AG09309 (cell line): ENCODE measurements at places on chromosomes 2 and 18.
A peak's percentile ranks its signal among the peaks of the same experiment; 100 is the strongest.

GRCh38 chr2:200484934-200485333 is 24.9 kb downstream of the KCTD18 start:
- DNase-seq: no peak

- no peak for DNase-seq
These were observed 425.4 kb upstream of the CHAC2 start for GRCh38 chr2:53342248-53342647.

DNA sequence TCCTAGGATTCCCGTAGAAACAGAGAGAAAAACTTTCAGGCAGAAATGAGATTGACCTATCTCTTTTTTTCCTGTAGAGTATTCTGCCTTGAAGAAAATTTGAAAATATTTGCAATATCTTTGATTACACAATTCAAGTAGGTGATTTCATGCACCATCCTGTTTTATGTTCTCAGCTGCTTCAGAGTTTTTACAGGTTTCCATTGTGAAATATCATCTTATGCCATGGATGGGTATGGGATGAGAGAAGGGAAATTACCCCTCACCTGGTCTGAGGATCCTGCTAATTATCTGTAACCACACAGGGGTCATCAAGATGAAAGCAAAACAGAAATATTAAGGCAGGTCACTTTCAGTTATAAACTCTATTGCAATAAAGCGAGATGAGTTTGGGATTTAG is 264.8 kb downstream of the TXNL1 start:
- DNase-seq: no peak

DNA sequence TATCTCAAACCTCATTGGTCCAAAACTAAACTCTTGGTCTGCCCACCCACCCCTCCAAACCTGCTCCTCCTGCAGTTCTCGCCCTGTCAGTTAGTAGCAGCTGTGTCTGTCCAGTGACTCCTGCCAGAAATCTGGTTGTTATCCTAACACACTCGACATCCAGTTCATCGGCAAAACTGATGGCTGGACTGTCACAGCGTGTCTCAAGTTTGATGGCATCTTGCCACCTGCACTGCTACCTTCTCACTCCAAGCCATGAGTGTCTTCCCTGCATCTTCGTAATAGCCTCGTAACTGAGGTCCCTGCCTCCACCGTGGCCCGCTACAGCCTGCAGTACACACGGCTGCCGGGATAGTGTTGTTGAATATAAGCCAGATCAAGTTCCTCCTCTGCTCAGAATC is 470.1 kb upstream of the RAB12 start:
- DNase-seq: no peak

DNA sequence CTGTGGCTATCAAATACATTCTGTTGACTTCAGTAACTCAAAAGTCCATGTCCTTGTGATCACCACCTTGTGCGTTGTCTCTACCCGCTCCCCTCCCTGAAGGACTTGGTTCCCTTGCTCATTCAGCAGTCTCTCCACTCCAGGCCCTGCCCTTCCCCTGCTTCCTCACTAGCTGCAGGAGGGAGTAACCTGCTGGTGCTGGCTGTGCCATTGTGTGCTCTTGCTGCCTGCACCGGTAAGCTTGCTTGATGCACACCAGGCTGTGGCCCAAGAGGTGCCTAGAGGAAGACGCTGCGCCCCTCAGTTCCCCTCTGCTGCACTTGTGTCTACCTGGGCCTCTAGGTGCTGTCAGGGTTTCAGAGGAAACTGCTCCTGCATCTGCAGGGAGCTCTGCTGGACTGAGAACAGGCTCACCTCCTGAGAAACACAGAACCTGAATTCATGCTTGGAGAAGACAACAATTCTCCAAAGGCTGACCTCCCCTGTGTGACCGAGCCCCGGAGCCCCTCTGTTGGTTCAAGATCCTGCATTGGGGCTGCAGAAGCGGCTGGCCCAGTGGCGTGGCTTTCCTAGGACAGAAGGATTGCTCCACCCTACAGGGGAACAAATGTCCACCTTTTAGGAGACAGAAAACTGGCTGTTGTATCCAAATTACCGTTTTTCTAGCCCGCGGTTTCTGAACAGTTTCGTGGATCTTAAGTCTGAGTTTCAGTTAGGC is 33.6 kb downstream of the PTPRM start:
- no peak for DNase-seq

- DNase-seq: no peak
These were observed 30.6 kb upstream of the CEP68 start for GRCh38 chr2:65025453-65026123.

DNA sequence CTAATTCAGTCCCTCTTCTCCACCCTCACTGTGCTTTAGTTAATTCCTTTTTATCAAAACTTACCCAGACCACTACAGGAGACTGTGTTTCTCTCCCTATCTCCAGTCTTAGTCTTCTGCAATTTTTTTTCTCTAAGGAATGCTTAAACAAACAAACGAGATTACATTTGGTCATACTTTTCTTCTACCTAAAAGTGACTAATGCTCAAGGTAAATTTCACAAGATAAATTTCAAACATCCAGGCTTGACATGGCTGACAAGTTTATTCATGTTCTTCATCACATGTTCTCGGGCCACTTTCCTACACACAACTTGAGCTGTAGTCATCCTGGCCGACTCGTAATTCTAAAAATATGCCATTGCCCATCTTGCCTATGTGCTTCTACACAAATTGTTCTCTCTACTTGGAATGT is 23.2 kb upstream of the ACSL3 start:
- no peak for DNase-seq

DNA sequence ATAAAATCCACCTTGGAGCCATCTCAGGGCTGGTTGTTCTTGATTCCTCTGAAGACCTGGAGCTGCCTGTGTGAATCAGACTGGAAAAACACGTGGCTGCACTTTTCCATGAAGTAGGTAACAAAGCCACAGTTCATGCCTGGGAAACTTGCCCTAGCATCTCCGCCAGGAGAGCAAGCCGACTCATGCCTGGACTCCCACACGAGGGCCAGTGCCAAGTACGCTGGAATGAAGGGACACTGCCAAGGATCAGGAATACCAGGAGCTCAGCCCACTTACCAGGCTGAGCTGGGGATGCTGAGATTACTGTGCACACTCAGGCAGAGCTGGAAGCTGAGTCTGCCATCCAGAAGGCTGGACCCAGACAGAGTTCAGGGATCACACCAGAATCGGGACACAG is 10.9 kb upstream of the FHL2 start:
- peak; percentile 91 for DNase-seq

DNA sequence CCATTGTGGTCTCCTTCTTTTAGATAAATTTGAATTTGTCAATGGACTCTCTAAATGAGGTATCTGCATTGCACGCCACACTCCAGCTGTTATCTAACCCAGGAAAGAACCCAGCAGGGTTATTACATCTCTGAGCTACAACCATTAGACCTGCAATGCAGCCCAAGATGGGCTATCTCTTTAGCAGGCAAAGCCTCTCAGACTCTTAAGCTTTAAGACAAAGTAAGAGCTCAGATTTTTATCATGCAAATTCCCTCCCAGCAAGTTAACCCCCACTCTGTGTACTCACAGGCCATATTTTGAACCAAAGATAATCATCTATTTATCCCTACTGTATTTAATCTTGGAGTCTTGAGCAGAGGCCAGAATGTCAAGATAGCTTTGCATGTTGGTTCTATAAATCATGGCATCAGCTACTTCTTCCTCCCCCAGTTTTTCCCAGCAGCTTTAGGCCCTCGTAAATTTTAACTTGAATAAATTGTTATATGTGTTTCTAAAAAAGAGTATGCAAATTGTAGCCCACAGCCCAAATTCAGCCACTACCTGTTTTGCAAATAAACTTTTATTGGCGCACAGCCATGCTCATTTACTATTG is 273.7 kb upstream of the PKDCC start:
- no peak for DNase-seq

DNA sequence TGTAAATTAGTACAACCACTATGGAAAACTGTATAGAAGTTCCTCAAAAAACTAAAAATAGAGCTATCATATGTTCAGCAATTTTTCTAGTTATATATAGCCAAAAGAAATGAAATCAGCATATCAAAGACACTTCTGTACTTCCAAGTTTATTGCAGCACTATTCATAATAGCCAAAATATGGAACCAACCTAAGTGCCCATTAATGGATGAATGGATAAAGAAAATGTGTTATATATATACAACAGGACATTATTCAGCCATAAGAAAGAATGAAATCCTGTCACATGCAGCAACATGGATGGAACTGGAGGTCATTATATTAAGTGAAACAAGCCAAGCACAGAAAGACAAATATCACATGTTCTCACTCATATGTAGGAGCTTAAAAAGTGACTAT is 112.6 kb downstream of the MDH1 start:
- no peak for DNase-seq

DNA sequence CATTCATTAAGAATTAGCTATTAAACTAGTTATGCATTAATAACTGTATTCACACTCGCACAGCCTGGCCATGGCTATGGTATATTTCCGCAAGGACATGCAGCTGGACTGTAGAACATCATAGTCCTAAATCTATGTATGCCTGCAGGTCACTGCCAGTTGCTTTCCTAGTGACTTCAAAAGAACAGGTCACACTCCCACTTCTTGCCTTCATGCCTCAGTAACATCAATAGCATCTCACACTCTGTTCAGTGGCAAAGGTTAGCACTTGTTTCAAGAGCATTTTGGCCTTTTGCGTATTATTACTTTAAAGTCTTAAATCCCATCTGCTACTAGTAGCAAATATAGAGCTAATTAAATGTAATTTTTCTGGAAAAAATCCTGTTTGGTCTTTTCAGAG is 131.4 kb upstream of the DCC start:
- no peak for DNase-seq

GRCh38 chr18:21341141-21341540 is 99.1 kb downstream of the GREB1L start:
- no peak for DNase-seq

- DNase-seq: no peak
These were observed 12.9 kb upstream of the ANKRD53 start for GRCh38 chr2:70965506-70965905.

DNA sequence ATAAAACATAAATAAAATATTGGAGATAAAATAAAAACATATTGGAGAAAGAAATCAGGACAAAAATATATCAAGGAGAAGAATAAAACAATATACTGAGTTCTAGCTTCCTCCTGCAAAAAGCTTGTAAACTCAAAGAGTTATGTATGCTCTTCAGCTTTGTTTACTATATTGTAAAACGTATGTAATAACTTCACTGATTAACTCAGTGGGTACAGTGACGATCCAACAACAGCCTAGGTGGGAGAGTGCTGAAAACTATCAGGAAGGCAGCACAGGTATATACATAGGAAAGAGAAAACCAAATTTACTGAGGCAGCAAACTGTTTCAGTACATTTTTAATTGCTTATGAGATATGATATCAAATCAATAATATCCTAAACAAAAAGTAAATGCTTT is 8.3 kb downstream of the DSC2 start:
- DNase-seq: no peak

DNA sequence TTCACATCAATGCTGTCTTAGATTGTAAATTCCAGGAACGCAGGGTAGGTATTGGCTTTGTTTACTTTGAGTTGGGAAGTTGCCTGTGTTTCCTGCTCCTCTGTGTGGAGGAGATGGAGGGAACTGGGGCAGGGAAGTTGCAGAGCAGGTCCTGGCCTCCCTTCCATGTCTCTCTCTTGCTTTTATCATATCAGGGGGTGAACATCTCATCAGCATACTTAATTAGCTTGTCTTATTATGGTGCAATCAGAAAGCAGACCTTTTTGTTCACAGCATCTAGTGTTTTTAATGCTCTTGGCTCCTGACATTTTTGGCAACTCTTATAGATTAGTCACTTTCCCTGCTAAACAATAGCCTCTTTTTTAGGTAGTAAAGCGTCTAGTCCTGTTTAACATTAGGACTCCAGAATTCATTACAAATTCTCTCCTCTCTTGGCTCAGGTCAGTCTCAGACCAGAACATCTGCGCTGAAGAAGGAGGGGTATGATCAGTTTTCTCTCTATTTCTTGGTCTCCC is 11.5 kb upstream of the DIPK1C start:
- no peak for DNase-seq

DNA sequence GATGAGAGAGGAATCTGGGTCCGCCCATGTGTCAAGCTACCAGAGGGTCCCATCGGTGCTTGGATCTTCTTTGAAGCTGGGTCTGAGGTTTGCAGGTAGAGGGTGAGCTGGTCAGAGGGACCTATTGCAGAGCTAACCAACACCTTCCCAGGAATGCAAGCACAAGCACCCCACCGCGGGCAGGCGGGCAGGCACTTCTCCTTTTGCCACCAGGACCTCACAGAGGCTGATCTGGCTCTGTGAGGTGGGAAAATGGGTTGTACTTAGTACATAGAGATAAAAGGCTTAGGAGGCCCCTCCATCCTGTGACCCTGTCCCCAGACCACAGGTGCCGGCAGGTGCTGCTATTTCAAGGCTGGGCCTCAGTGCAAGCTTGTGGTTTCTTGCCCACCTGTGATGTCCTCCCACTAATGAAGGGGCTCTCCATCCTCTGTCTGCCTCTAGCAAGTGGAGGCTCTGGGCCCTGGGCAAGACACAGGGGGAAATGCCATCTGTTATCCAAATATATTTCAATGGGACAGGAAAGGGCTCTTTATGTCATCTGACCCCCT is 31.4 kb upstream of the IL37 start:
- DNase-seq: no peak

- no peak for DNase-seq
These were observed 36.4 kb downstream of the TCF7L1 start for GRCh38 chr2:85169581-85169980.

- DNase-seq: no peak
These were observed 7.7 kb downstream of the LDAH start for GRCh38 chr2:20815216-20815615.

- no peak for DNase-seq
These were observed 250.3 kb downstream of the ANAPC1 start for GRCh38 chr2:111633643-111634042.

DNA sequence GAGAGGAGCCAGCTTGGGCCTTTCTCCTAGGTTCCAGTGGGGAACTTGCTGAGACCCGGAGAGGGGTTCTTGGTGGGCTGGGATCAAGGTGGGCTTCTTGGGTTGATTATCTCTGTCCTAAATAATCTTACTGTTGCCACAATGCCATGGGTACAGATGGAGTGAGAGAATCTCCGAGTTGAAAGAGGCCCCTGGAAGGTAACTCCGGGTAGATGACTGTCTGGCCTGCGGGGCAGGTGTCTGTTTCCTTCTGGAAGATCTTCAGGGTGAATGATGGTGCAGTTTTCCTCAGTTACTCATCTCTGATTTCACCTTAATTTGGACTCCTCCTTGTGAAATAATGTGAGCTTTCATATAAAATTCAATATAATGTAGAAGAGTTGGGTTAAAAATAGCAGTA is 159.4 kb downstream of the ACTR3 start:
- no peak for DNase-seq

DNA sequence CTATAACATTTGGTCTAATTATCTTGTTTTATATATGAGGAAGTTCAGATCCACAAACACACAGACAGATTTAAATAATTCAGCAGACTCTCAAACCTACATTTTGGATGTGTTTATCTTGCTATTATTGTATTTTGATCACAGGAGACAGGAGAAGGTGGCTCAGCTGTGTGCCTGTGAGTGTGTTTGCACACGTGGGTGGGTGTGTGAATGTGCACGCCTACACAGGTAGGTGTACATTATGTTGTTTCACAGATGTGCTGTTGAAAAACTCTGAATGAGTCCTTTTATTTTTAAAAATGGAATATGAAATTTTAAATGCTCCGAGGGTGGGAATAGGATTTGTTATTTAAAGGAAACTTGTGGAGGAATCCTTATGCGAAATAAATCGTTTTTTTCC is 183.4 kb downstream of the PRKCE start:
- DNase-seq: no peak

- no peak for DNase-seq
These were observed 48.9 kb downstream of the PAX8 start for GRCh38 chr2:113229795-113230194.

- DNase-seq: no peak
These were observed 79.2 kb upstream of the MGAT5 start for GRCh38 chr2:134174711-134175110.
